NCI-H1048 (cell line): ENCODE measurements at places on chromosomes 12 and 14.

- DNase-seq = no peak
These were observed 212.6 kb upstream of the SLC16A7 start for GRCh38 chr12:59383079-59383822.

GRCh38 chr12:125140279-125141209 is 75.3 kb downstream of the AACS start:
- DNase-seq = no peak

DNA sequence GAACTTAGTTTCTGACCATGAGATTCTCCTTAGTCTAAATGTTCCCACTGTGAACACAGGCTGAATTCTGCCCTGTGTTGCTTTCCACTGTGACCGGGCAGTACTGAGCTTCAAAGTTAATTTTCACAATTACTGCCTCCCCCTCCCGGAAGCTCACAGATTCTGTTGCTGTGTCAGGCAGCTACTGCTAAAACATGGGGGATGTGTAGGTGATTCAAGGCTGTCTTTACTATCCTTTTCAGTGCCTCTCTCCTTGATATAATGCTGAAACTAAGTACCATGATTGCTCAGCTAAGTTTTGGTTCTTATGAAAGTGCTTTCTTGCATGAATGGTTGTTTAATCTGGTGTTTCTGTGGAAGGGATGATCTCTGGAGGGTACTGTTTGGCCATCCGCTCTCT is 428.3 kb upstream of the NOVA1 start:
- DNase-seq = no peak

GRCh38 chr14:49497725-49498348 is 88.3 kb downstream of the RPS29 start:
- peak; percentile 37 for DNase-seq

GRCh38 chr12:28427046-28427445 is 236.8 kb downstream of the CCDC91 start:
- no peak for DNase-seq

- no peak for DNase-seq
These were observed 64.1 kb upstream of the TSPAN11 start for GRCh38 chr12:30862486-30862885.

GRCh38 chr14:70416725-70417349 is at the start of gene SYNJ2BP:
SYNJ2BP (minus strand) TSS chr14:70417090; CDS start chr14:70416963, 127 bp downstream.
- DNase-seq = peak; percentile 28
